ENCODE measurements at places on chromosomes 11 and 22. TPM values are rescaled to one million over a fixed set of nuclear protein-coding genes. Genes with fewer than 3 reads are reported as not detected.

GRCh38 chr11:110878513-110878912 is 166.3 kb upstream of the ARHGAP20 start:
- no peak overlapping the region for H3K4me3 ChIP-seq
- no peak overlapping the region for H3K27ac ChIP-seq

GLB1L2 gene
- total RNA-seq = 4.1 TPM

PRODH gene
- total RNA-seq = not detected

DNA sequence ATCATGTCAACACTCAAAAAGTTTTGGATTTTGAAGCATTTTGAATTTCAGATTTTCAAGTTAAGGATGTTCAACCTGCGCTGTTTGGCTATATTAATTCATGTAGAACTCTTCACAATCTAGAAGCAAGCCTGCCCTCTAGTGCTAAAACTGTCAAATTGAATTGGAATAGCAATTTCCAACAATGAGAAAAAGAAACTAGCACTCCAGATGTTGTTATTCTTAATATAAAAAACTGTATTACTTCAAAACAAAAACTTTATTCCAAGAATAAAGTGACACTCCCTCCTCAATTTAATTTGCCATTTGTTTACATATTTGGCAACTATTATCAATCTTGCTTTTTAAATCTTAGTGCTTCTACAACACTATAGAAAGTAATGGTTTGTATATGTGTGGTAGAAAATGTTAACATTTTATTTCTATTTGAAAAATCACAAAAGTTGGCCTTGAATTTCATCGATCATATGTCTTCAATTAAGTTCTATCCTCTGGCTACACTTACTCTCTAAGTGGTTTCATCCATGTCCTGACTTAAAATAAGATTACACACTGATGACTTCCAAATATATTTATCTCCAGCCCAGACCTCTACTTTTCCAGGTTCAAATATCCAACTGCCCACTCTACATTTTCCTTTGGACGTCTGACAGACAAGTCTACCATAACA is 36.6 kb downstream of the DCUN1D5 start:
- H3K4me1 ChIP-seq = peaks cover 12% of the 10 kb centered on the region
- DNase-seq = no peak
- H3K36me3 ChIP-seq = peaks cover 1% of the 10 kb centered on the region
- H3K27ac ChIP-seq = no peak overlapping the region
- H3K27me3 ChIP-seq = no peaks in the 10 kb centered on the region
- H3K4me3 ChIP-seq = no peak overlapping the region

LRFN4 gene
- total RNA-seq = 29.8 TPM

DNA sequence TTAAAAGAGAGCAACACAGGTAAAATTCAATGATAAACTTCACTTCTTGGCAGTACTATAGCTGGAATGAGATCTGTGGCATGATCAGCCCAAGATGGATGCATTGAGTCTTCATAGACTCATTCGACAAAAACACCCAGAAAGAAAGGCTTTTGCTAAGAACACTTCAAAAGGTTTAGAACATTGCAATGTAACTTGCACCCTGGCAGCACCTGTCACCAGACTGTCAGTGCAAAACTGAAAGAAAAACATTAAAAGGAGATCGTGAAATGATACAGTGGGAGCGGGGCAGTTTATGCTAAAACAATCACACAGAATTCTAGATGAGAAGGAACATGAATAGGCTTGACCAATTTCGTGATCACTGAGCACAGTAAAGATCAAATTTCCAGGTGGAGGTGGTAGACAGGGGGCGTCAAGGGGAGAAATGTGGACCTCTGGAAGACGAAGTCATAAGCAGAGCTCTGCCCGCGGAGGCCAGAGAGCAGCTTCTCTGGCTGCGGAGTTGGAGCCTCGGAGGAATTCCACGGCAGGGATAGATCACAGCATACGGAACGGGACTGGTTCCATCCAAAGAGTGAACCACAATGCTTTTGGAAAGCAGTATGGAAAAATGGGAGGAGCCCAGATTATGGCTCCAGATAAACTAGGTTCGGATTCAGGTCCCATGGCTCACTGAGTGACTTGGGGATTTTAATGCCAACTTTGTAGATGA is 11.9 kb downstream of the VSIG10L2 start:
- DNase-seq = no peak
- H3K27me3 ChIP-seq = no peaks in the 10 kb centered on the region
- H3K4me1 ChIP-seq = peaks cover 4% of the 10 kb centered on the region
- no peak overlapping the region for H3K4me3 ChIP-seq
- no peak overlapping the region for H3K27ac ChIP-seq
- peaks cover 2% of the 10 kb centered on the region for H3K36me3 ChIP-seq

DNA sequence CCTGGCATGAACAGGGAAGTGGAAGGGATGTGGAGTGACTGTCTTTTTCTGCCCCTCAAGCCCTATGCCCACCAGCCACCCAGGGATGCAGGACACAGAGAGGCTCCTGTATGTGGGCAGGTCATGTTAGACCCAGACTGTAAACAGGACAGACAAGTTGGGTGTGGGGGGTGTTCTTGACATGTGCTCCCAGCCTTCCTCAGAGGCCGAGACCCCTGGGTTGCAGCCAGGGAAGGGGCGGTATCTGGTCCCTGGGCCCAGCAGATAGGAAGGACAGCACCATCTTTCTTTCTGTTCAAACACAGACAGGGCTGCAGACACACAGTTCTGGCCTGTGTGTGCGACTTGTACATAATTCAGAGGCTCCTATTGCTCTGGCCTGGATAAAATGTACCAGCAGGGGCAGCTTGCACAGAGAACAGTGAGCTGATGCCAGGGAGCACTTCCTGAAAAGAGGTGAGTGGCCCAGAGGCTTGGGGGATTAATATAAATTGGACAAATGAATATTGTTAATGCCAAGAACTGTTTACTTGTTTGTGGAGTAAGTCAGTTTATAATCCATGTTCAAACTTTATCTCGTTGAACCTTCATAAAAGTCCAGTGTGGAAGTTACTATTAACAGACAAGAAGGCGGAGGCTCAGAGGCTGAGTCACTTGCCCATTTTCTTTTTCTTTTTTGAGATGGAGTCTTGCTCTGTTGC is 16.6 kb downstream of the GDPD5 start:
- no peak for DNase-seq
- no peaks in the 10 kb centered on the region for H3K27me3 ChIP-seq
- no peaks in the 10 kb centered on the region for H3K36me3 ChIP-seq
- peaks cover 54% of the 10 kb centered on the region for H3K4me1 ChIP-seq
- H3K27ac ChIP-seq = peak overlapping the region; percentile 70
- no peak overlapping the region for H3K4me3 ChIP-seq

SCN4B gene
- total RNA-seq = 0.22 TPM

RIMBP3B gene
- total RNA-seq = 0.15 TPM

GRCh38 chr11:70191495-70192140 is 11.5 kb upstream of the FADD start:
- peaks cover 13% of the 10 kb centered on the region for H3K27me3 ChIP-seq
- H3K4me3 ChIP-seq = no peak overlapping the region
- H3K4me1 ChIP-seq = peaks cover 2% of the 10 kb centered on the region

DNA sequence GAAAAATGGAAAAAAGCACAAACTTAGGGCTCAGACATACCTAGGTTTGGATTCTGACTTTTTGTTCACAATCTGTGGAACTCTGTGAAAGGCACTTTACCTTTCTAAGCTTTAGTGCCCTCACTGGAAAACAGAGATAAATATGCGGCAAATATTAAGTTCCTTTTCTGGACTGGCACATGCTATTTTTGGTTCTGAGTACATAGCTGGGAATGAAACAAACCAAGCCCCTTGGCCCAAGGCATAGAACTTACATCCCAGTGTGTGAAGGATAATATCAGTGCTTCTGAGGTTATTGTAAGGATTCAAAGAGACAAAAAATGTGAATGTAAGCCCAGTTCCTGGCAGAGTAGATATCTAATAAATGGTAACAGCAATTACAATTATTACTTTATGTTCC is 227.5 kb downstream of the ADAMTS15 start:
- DNase-seq = no peak
- H3K4me3 ChIP-seq = no peak overlapping the region
- H3K36me3 ChIP-seq = no peaks in the 10 kb centered on the region
- H3K4me1 ChIP-seq = no peaks in the 10 kb centered on the region

- no peak for DNase-seq
- peaks cover 5% of the 10 kb centered on the region for H3K36me3 ChIP-seq
- H3K27ac ChIP-seq = no peak overlapping the region
- no peaks in the 10 kb centered on the region for H3K27me3 ChIP-seq
Observed at GRCh38 chr22:18145676-18146388, 4.1 kb upstream of the USP18 start.

GRCh38 chr22:26554956-26555355 is 35.0 kb downstream of the TPST2 start:
- no peak overlapping the region for H3K27ac ChIP-seq
- no peak overlapping the region for H3K4me3 ChIP-seq
- DNase-seq = no peak

- no peak overlapping the region for H3K4me3 ChIP-seq
- no peak overlapping the region for H3K27ac ChIP-seq
- DNase-seq = no peak
- peaks cover 31% of the 10 kb centered on the region for H3K27me3 ChIP-seq
- no peaks in the 10 kb centered on the region for H3K4me1 ChIP-seq
- H3K36me3 ChIP-seq = no peaks in the 10 kb centered on the region
Observed at GRCh38 chr22:44357966-44358465, 45.3 kb upstream of the SHISAL1 start.

- peaks cover 2% of the 10 kb centered on the region for H3K4me1 ChIP-seq
- peaks cover 2% of the 10 kb centered on the region for H3K27me3 ChIP-seq
- H3K27ac ChIP-seq = no peak overlapping the region
- H3K36me3 ChIP-seq = peaks cover 9% of the 10 kb centered on the region
- H3K4me3 ChIP-seq = no peak overlapping the region
- DNase-seq = no peak
Observed at GRCh38 chr22:46362203-46362933, 26.9 kb downstream of the TRMU start.

SLC6A5 gene
- not detected for total RNA-seq

- no peaks in the 10 kb centered on the region for H3K27me3 ChIP-seq
- peaks cover 52% of the 10 kb centered on the region for H3K4me1 ChIP-seq
- peak overlapping the region; percentile 83 for H3K27ac ChIP-seq
- peaks cover 32% of the 10 kb centered on the region for H3K36me3 ChIP-seq
- peak overlapping the region; percentile 79 for H3K4me3 ChIP-seq
- DNase-seq = peak; percentile 62
Observed at GRCh38 chr11:65573391-65574079, 1.2 kb downstream of the FAM89B start.

PKP3 gene
- total RNA-seq = not detected

- no peaks in the 10 kb centered on the region for H3K27me3 ChIP-seq
- H3K4me3 ChIP-seq = no peak overlapping the region
- H3K4me1 ChIP-seq = peaks cover 44% of the 10 kb centered on the region
- peak overlapping the region; percentile 14 for H3K27ac ChIP-seq
- no peaks in the 10 kb centered on the region for H3K36me3 ChIP-seq
Observed at GRCh38 chr11:117822074-117823033, 2.2 kb downstream of the FXYD2 start.

FAM83F gene
- total RNA-seq = 0.41 TPM

DNA sequence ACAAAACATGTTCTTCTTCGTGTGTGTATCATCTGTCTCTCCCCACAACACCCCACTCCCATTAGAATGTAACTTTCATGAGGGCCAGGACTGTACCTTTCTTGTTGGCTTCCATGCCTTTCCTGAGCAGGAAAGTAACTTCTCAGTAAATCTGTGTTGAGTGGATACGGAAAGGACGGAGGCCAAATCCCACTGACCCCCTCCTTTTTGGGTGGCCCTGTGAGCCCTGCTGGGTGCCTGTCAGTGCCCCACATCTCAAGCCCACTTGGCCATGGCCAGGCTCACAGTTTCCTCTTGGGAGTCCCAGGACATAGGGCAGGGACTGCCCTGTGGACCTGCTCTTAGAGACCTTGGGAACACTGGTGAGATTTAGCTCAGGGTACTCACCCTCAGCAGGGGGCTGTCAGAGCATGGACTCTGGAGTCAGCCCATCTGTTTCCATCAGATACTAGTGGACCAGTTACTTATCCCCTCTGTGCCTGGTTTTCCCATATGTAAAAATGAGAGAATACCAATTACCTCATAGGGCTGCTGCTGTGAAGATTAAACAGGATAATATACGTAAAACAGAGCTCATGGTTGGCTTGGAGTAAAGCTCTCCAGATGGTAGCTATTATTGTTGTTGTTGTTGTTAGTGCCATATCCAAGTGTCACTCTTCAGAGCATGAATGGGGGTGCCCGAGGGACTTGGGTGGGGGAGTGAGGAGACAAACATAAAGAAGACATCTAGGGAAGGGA is 1.0 kb upstream of the C11orf96 start:
- H3K4me1 ChIP-seq = peaks cover 17% of the 10 kb centered on the region
- H3K27ac ChIP-seq = no peak overlapping the region
- no peaks in the 10 kb centered on the region for H3K36me3 ChIP-seq
- peaks cover 51% of the 10 kb centered on the region for H3K27me3 ChIP-seq

PLAAT2 gene
- not detected for total RNA-seq

- H3K4me1 ChIP-seq = no peaks in the 10 kb centered on the region
- H3K27me3 ChIP-seq = no peaks in the 10 kb centered on the region
- H3K36me3 ChIP-seq = no peaks in the 10 kb centered on the region
- DNase-seq = no peak
- H3K27ac ChIP-seq = no peak overlapping the region
- H3K4me3 ChIP-seq = no peak overlapping the region
Observed at GRCh38 chr22:23609983-23610781, 21.9 kb downstream of the DRICH1 start.

- H3K4me1 ChIP-seq = peaks cover 14% of the 10 kb centered on the region
- H3K36me3 ChIP-seq = no peaks in the 10 kb centered on the region
- H3K27me3 ChIP-seq = no peaks in the 10 kb centered on the region
- H3K4me3 ChIP-seq = no peak overlapping the region
Observed at GRCh38 chr22:39470451-39471291, 13.9 kb downstream of the MGAT3 start.

DNA sequence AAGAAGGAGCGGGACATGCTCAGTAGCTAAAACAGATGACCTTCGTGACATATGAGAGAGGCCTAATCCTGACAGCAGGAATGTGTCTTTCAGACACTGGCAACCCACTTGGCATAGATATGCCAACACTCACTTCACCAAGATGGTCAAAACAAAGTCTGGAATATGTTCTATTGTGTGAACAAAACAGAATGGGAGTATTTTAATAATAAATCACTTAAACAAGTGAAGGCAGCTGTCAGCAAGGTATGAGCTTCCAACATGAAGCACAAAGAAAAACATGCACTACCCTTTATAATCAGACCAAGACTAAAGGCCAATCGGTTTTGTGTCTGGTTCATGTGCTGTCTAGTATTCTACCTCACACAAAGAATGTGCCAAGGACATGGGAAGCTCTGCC is 23.1 kb downstream of the CCDC34 start:
- H3K4me1 ChIP-seq = no peaks in the 10 kb centered on the region
- no peak for DNase-seq
- peaks cover 13% of the 10 kb centered on the region for H3K36me3 ChIP-seq
- no peaks in the 10 kb centered on the region for H3K27me3 ChIP-seq

CARNS1 gene
- 3.3 TPM for total RNA-seq

GRCh38 chr11:14873632-14874031 is 18.4 kb downstream of the CYP2R1 start:
- peaks cover 23% of the 10 kb centered on the region for H3K36me3 ChIP-seq
- H3K4me3 ChIP-seq = no peak overlapping the region
- H3K27ac ChIP-seq = no peak overlapping the region
- H3K27me3 ChIP-seq = no peaks in the 10 kb centered on the region
- no peak for DNase-seq
- peaks cover 5% of the 10 kb centered on the region for H3K4me1 ChIP-seq

OR11H1 gene
- not detected for total RNA-seq

NPAS4 gene
- not detected for total RNA-seq

GRCh38 chr11:95337972-95338429 is 107.0 kb upstream of the SESN3 start:
- H3K36me3 ChIP-seq = no peaks in the 10 kb centered on the region
- H3K27ac ChIP-seq = no peak overlapping the region
- no peak for DNase-seq

GRK3 gene
- 7.5 TPM for total RNA-seq
